ENCODE measurements at places on chromosomes 7 and 10.

DNA sequence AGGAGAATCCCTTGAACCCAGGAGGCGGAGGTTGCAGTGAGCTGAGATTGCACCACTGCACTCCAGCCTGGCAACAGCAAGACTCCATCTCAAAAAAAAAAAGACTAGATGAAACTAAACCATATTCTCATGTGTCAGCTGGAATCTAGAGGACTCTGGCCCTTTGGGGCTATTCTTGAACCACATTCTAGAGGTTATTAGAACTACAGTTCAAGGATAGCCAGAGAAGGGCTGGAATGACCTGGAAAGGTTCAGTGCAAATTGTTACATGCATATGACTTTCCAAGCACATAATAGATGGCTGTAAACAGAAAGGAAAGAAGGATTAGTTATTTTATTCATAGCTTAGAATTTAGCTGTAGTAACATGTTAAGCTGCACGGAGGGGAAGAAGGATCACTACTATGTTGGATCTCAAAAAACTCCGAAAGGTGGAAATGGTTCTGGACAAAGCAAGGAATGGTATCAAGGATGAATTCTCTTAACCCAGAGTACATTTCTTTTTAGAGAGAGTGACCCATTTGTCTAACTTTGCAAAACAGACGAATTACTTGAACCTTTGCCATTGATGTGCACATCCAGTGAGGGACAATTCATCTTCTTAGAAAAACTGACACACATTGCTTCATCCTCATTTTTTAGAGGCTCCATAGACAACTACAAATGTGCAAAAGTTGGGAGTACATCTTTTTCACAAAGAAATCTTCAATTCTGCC lies 124.0 kb upstream of the SAMD8 start:
- DNase-seq: no peak

GRCh38 chr10:3397231-3397630 lies 224.6 kb upstream of the PITRM1 start:
- DNase-seq: no peak

DNA sequence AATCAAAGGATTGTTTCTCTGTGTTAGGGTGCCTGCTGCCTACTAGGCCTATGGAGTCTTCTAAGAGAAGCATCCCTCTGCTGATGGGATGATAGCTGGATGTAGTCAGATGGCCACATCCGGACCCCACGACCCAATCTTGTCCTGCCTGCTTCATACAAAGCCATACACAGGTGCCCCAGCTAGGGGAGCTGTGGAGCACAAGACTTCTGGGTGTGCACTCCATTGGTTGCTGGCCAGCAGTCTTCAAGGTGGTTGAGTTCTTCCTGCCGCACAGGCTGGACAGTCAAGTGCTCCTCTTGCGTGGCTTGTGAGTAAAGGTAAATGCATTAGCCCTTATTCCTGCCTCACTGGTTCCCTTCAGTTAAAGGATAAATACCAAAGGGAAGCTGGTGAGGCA lies 120.2 kb downstream of the TEX36 start:
- no peak for DNase-seq

- no peak for DNase-seq
Observed at GRCh38 chr10:105502058-105502457, 861.0 kb downstream of the SORCS3 start.

DNA sequence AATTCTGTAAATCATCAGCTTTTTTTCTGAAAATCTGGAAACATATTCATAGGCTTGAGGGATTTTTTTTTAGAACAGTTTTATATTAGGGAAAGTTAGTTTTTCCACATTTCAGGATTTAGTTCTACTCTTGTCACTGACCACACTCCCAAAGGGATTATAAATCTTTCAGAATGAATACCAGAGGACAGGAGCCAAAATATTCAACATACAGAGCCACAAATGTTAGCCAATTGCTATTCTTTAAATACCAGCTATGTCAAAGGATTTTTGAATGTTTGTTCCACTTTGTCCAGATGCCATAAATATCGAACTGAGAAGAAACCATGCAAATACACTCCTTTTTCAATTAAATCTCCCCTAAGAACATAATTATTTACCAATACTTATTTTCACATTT lies 50.7 kb downstream of the ODAD2 start:
- DNase-seq: no peak

DNA sequence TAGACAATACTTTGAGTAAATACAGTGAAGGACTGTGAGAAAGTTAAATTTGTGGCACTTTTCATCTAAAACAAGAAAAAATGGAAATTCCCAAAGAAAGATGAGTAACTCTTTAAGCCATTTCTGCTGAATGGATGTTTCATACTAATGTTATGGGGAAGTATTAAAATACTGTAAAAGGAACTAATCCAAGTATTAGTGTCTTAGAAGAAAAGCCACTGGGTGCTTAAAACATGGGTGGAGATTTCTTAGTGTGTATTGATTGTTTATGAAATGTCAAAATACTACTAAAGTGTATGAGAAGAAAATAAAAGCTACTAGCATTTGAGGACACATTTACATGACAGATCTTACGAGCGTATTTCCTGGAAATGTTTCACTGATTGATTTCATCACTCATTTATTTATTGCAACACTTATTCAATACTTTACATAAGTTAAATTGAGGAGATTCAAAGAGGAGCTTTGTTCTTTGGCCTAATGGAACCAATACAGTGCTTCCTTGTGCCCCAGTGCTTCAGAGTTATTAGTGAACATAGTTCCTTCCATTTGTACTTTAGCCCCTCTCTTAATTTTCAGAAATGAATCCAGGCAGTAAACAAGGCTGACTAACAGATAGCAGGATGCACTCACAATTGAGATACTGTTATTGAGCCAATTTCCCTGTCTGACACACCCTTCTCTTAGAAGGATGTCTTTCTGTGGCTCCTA lies 155.5 kb upstream of the AHR start:
- DNase-seq: no peak

GRCh38 chr10:111578076-111578475 lies 501.2 kb downstream of the ADRA2A start:
- DNase-seq: no peak

- DNase-seq: no peak
Observed at GRCh38 chr10:43867113-43867512, 218.4 kb upstream of the ZNF32 start.

DNA sequence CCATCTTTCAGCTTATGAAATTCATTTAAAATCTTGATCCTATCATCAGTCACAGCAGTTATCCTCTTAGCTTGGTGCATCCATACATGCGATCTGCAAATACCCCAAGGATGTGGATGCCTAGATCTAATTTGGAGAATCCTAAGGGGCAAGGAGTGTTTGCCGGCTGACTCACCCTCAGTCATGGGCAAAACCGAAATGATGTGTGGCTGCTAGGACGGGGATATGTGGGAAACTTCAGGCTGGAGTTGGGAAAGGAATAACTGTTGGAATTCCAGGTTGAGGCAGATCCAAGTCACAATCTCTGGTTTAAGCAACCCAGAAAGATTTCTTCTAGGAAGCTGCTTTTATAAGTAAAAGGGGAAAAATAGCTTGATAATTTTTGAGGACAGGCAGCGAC lies 19.7 kb upstream of the GOT1 start:
- no peak for DNase-seq

DNA sequence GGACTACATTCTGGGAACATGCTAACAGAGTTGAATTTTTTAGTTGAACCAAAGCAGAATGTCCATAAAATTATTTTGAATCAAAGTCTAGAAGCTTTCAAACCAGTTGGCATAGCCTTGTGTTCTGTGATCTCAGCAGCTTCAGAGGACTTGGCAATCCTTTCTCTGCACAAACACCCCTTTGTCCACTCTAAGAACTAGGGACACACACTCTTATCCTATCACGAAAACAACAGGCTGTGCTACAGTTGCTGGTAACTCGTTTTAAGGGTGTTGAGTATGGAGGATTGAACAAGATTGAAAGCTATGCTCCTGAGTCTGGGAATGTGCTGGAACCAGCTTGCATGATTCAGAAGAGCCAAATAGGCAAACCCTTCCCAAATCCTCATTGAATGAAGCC lies 76.4 kb upstream of the PRSS58 start:
- DNase-seq: no peak

- no peak for DNase-seq
Observed at GRCh38 chr7:157704365-157704764, 367.6 kb downstream of the DNAJB6 start.

- DNase-seq: no peak
Observed at GRCh38 chr7:6273380-6273837, 985 bp upstream of the CYTH3 start.

- DNase-seq: no peak
Observed at GRCh38 chr10:104447906-104448305, 94.3 kb downstream of the CFAP58 start.

GRCh38 chr10:30870896-30871295 lies 160.8 kb downstream of the ZNF438 start:
- no peak for DNase-seq

- DNase-seq: no peak
Observed at GRCh38 chr7:135617781-135618180, 44.5 kb upstream of the STMP1 start.

- DNase-seq: no peak
Observed at GRCh38 chr10:91820144-91820543, 21.9 kb downstream of the TNKS2 start.

DNA sequence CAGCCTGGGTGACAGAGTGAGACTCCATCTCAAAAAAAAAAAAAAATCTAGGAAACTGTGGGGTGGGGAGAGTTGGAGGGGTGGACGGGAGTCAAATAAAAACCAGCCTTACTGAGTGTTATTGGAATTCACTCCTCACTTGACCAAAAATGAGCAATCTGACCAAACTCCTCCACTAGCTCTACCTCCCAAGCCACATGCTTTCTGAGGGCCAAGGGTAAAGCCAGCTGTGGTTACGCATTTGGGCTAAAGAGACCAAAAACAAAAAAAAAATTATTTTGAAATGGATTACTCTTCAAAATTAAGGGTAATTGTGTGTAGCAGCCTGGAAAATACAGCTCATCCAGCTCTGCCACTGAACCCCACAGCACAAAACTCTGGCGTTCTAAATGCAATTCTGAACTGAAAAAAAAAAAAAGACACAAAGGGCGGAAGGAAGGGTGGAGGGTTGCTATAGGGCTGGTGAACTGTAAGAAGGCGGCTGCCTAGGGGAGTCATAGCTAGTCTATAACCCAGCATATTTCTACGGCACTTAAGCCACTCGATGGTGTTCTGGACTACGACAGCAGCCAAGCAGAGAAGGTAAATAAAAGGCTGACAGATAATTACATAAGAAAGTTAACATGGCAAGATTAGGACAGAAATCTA lies 7.8 kb downstream of the ELMO1 start:
- no peak for DNase-seq

- DNase-seq: no peak
Observed at GRCh38 chr10:7605565-7606295, 61.0 kb downstream of the ITIH5 start.

DNA sequence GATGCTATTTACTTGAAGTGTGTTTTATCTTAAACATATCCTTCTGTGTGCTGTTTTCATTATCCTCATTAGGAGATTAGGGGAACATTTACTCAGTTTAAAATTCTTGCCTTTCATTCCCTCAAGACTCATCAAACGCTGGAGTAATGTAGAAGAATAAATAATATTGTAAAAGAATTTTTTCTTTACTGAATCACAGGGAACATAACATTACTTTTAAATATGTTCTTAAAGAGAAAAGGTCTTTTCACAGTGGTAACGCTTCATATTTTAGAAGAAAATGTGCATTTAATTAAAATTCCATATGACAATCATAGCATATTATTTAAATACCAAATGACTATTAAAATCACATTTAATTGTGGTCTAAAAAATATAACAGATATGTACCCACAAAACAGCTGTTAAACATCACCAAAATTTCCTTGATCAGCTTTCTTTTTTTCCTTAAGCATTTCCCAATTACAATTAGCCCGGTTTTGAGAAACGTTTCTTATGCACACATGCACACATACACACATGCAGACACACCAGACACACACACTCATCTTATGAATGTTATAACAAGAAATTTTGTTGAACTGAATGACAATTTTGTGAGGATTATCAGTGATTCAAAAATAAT lies 102.0 kb upstream of the GLI3 start:
- no peak for DNase-seq

DNA sequence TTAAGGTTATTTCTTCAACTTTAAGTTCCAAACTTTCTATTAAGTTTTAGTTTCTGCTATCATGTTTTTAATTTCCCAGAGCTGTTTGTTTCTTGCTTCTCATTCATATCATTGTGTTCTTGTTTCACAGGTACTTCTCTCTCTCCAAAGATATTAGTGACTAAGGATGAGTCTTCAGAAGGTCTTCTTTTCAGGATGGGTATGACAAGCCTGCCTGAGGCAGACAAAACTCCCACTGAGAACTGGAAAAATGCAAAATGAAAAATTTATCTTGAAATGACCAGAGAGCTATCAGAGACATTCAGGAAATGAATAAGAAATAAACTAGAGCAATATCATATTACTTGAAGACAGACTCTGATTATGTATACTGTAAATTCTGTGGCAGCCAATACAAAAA lies 110.8 kb upstream of the EGFR start:
- DNase-seq: no peak

GRCh38 chr10:49081547-49082275 lies 33.6 kb downstream of the VSTM4 start:
- no peak for DNase-seq

- no peak for DNase-seq
Observed at GRCh38 chr7:685540-685939, 41.0 kb upstream of the DNAAF5 start.

- DNase-seq: no peak
Observed at GRCh38 chr7:141097430-141097829, 23.6 kb downstream of the TMEM178B start.

DNA sequence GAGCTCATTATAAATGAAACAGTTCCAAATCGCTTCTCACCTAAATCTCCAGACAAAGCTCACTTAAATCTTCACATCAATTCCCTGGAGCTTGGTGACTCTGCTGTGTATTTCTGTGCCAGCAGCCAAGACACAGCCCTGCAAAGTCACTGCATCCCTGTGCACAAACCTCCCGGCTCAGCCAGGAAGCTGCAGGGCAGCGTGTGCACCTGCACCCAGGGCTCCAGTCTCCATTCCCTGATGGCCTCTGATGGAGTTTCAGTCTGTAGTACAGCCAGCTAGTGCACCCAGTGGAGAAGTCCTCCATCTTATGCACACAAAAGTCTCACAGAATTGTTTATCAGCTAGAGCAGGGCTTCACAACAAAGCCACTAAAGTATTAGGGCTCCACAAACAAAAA lies 51.1 kb upstream of the PRSS58 start:
- no peak for DNase-seq

DNA sequence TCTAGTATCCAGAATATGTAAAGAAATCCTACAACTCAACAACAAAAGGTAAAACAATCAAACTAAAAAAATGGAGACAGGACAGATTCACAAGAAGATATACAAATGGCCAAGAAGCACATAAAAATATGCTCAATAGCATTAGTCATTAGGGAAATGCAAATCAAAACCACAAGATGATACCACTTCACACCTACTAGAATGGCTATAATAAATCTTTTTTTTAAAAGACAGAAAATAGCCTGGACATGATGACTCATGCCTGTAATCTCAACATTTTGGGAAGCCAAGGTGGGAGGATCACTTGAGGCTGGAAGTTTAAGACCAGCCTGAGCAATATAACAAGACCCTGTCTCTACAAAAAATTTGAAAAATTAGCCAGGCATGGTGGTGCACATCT lies 27.9 kb upstream of the CHCHD3 start:
- DNase-seq: no peak
